ENCODE measurements at places on chromosomes 11 and 22.

DNA sequence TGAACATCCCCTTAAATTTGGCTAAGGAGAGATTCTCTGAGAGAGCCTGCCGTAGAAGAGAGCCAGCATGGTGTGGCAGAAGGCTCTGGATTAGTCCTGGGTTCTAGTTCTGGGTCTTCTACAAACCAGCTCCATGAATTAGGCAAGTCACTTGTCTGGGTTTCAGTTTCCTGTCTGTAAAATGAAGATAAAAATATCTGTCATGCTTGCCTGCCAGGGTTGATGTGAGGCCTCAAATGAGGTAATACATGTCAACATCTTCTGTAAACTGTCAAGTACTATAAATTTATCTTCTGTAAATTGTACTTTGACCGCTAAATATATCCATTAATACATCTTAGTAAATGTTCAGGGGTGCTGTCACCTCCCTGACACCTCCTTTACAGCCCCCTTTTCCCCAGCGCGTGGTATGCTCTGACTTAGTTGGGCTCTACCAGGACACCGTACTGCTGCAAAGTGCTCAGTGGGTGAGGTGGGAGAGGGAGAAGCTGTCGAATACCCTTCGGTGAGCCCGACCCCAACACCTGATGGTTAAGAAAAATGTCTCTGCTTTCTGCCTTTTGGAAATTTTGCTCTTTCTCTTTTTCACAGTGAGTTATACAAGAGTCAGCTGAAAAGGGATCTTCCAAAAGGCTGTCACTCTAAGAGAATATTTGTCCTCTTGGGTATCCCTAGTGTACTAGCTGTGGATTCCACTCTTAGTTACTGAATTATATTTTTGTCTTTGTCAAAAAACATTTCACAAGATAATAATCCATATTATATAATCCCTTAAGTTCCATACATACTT is 15.0 kb downstream of the RBX1 start:
- peak overlapping the region; percentile 58 for H3K27ac ChIP-seq
- no peaks in the 10 kb centered on the region for H3K27me3 ChIP-seq
- no peak for DNase-seq
- H3K4me1 ChIP-seq, result peaks cover 11% of the 10 kb centered on the region
- peaks cover 89% of the 10 kb centered on the region for H3K36me3 ChIP-seq

GRCh38 chr11:113287801-113288200 is 26.6 kb upstream of the TTC12 start:
- DNase-seq, result no peak
- no peak overlapping the region for H3K27ac ChIP-seq
- H3K4me3 ChIP-seq, result no peak overlapping the region
- H3K4me1 ChIP-seq, result no peaks in the 10 kb centered on the region
- H3K36me3 ChIP-seq, result no peaks in the 10 kb centered on the region
- no peaks in the 10 kb centered on the region for H3K27me3 ChIP-seq

DNA sequence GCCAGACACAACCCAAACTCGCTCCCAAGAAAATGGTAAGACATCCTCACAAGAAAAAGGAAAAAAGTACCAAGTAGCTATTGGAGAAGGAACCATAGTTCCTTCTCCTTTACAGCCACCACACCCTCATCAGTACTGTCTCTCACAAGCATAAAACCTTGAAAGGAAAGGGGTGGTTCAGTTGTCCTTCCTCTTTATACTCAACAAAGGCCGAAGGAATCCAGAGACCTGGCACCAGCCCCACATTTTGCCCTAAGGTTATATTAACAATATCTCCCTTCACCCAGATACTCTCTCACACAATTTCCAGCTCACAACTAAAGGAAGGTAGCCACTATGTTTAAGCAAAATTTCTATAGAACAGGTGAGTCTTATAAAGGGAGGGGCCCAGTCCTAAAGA is 8.5 kb downstream of the FHIP1B start:
- H3K27ac ChIP-seq, result no peak overlapping the region
- peaks cover 54% of the 10 kb centered on the region for H3K36me3 ChIP-seq
- no peak overlapping the region for H3K4me3 ChIP-seq
- no peak for DNase-seq
- H3K4me1 ChIP-seq, result peaks cover 42% of the 10 kb centered on the region

DNA sequence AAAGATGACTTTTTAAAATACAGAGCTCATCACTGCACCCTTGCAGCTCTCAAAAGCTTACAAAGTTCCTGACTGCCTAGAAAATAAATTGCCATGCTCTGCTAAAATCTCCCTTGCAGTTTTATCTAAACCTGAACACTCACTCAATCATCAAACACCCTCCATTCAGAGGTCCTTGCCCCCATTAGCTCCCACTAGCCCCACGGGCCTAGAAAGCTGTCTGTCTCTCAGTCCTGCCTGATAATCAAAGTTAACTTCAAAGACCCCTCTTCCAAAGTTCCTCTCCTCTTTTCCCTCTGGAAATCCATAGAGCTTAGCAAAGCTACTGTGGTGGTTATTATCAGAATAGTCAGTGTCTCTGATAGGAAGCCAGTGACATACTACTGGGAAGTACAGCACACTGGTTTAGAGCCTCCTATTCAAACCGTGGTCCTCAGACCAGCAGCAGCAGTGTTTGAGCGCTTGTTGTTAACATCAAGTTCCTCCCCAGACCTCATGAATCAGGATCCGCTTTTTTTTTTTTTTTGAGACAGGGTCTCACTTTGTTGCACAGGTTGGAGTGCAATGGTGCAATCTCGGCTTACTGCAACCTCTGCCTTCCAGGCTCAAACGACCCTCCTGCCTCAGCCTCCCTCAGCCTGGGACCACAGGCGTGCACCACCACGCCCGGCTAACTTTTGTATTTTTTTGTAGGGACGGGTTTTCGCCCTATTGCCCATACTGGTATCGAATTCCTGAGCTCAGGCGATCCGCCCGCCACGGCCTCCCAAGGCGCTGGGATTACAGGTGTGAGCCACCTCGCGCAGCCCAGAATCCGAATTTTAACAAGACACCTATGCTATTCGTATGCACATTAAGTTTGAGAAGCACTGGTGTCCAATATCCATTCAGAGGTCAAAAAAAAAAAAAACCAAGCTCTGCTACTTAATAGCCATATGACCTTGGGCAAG is 1.2 kb downstream of the NDUFC2 start:
- H3K36me3 ChIP-seq, result peaks cover 45% of the 10 kb centered on the region
- peak overlapping the region; percentile 91 for H3K4me3 ChIP-seq
- H3K27me3 ChIP-seq, result no peaks in the 10 kb centered on the region

DNA sequence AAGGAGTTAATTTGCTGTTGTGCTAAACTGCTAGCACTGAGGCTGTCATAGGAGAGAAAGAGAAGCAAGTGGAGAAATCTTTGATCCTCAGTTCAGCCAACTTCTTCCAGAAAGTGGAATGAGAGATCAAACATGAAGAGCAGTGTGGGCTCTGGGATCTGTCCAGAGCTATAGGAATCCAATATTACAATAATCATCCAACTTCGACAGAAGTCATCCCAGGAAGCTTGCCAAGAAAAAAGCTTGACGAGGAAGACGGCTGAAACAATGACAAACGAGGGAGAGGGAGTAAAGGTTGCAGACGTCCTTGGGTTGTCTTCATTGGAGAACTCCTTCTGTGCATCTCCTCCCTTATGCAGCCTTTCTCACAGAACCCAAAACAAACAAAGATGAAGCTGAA is 496.2 kb downstream of the INSC start:
- H3K4me3 ChIP-seq, result no peak overlapping the region
- H3K27ac ChIP-seq, result no peak overlapping the region
- H3K4me1 ChIP-seq, result no peaks in the 10 kb centered on the region
- no peaks in the 10 kb centered on the region for H3K27me3 ChIP-seq

- H3K27ac ChIP-seq, result no peak within 1 kb of the TSS
- peaks cover 14% of the 10 kb centered on the region for H3K27me3 ChIP-seq
- DNase-seq, result no peak
- H3K4me3 ChIP-seq, result no peak within 1 kb of the TSS
- H3K36me3 ChIP-seq, result no peaks in the 10 kb centered on the region
- no peaks in the 10 kb centered on the region for H3K4me1 ChIP-seq
These were observed at the start of gene MMP10 for GRCh38 chr11:102780491-102780918. Gene MMP10, minus strand, starts transcription at chr11:102780628. Its CDS starts 37 bp downstream, at chr11:102780591.

- H3K4me1 ChIP-seq, result no peaks in the 10 kb centered on the region
- no peaks in the 10 kb centered on the region for H3K36me3 ChIP-seq
- no peak overlapping the region for H3K4me3 ChIP-seq
- H3K27ac ChIP-seq, result no peak overlapping the region
- DNase-seq, result no peak
These were observed 568 bp upstream of the CSF2RB start for GRCh38 chr22:36912694-36913426.

DNA sequence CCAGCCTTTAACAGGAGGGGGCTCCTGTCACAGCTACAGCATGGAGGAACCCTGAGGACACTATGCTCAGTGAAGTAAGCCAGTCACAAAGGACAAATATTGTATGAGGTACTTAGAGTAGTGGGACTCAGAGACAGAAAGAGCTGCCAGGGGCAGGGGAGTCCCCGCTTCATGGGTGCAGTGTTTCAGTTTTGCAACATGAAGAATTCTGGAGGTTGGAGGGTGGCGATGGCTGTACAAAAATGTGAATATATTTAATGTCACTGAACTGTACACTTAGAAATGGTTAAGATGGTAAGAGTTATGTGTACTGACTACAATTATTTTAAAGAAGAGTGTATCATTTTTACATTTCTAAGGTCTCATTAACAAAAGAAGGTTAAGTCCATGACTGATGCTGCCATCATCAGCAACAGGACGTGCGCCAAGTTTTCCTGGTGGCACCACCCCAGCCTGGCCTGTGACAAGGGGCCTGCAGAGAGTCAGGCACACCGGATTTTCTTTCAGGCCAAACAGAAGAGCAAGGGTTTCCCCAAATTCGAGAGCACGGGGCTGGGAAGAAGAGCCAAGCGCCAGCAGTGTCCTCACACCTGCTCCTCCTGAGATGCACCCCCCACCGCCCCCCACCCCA is 22.1 kb downstream of the YPEL1 start:
- no peaks in the 10 kb centered on the region for H3K27me3 ChIP-seq
- H3K4me1 ChIP-seq, result peaks cover 9% of the 10 kb centered on the region
- no peak overlapping the region for H3K27ac ChIP-seq
- no peak for DNase-seq
- no peaks in the 10 kb centered on the region for H3K36me3 ChIP-seq

- H3K36me3 ChIP-seq, result no peaks in the 10 kb centered on the region
- H3K27me3 ChIP-seq, result peaks cover 11% of the 10 kb centered on the region
- H3K27ac ChIP-seq, result no peak overlapping the region
- no peak overlapping the region for H3K4me3 ChIP-seq
These were observed 92.0 kb downstream of the ZC3H12C start for GRCh38 chr11:110185121-110185591.

DNA sequence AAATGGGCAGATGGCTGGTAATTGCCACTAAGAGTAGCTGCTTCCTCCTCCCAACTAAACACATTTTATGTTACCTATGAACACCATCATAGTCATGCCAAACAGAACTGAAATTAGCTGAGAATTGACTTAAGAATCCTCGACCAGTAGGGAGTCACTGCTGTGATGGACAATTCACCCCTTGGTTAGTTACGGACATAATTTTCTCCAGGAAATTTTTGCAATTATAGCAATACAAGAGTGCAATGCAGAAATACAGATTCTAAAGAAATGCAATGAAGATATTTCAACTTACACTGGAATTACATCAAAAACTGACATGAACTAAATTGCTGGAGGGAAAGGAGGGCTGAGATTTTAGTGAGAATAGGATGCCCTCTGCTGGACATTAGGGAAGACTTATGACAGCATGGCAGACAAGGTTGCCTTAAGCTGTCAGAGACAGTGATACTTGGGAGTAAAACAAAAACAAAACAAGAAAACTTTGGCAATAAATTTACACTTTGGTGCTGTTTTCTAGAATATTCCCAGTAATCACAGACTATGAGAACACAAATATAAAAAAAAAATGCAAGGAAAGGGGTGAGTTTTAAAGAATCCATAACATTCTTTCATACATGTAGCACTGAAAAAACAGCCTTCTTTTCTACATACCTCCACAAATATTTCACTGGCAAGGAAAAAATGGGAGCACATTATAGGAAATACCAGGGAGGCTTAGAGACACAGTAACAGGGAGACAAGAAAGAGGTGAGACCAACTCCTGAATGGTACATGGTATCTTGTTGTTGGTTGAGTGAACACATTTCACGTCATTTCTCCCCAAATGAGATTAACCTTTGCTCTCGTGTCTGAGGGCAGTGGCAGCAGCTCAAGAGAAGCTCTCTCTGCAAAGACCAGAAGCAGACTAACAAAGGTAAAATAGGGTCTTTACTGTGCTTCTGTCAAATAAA is 11.2 kb upstream of the PPP2R1B start:
- H3K27ac ChIP-seq, result no peak overlapping the region
- DNase-seq, result no peak
- H3K36me3 ChIP-seq, result peaks cover 1% of the 10 kb centered on the region
- H3K4me1 ChIP-seq, result no peaks in the 10 kb centered on the region
- H3K4me3 ChIP-seq, result no peak overlapping the region
- no peaks in the 10 kb centered on the region for H3K27me3 ChIP-seq

- H3K4me3 ChIP-seq, result peak overlapping the region; percentile 60
- no peak overlapping the region for H3K27ac ChIP-seq
- H3K4me1 ChIP-seq, result peaks cover 20% of the 10 kb centered on the region
- peak; percentile 44 for DNase-seq
These were observed 1.5 kb upstream of the LARGE1 start for GRCh38 chr22:33921525-33922348.

DNA sequence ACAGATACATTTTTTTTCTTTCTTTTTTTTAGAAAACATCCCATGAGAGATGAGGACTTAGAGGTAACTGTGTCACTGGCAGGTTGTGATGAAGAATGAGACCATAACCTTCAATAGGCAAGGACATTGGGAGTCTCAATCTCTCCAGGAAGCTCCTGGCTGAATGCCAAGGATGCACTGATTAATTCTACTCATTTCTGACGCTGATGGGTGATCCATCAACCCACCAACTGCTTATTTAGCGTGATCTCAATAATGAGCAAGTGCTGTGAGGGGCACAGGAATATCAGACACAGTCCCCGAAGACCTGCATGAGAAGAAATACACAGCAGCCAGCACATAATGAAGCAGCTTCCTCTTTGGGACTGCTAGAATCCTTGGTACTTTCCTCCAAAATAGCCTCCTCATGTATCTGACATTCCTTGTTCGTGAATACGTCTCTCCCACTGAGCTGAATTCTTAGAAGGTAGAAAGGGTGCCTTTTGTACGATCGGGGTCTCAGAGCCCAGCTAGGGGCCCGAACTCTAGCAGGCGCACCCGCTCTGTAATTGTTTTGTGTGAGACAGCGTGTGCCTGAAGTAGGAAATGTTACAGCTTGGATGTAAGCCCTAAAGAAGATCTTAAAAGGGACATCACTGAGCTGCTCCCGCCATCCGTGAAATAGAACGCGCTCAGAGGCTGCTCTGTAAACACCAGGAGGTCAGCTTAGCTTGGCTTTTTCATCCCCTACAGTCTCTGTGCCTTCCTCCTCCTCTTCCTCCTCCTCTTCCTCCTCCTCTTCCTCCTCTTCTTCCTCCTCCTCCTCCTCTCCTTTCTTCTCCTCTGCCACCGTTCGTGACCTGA is 7.2 kb downstream of the CLMP start:
- H3K36me3 ChIP-seq, result no peaks in the 10 kb centered on the region
- peaks cover 69% of the 10 kb centered on the region for H3K27me3 ChIP-seq
- H3K4me3 ChIP-seq, result no peak overlapping the region

GRCh38 chr22:29313576-29314466 is 1.7 kb downstream of the RASL10A start:
- H3K4me1 ChIP-seq, result peaks cover 27% of the 10 kb centered on the region
- no peak overlapping the region for H3K4me3 ChIP-seq
- H3K27ac ChIP-seq, result no peak overlapping the region
- peaks cover 47% of the 10 kb centered on the region for H3K27me3 ChIP-seq
- no peaks in the 10 kb centered on the region for H3K36me3 ChIP-seq
- DNase-seq, result peak; percentile 33

Data from activated T-cell treated with anti-CD3 and anti-CD28 coated beads, Interleukin-2, amount 50 U/mL, for 24 hours (primary cell).